ENCODE measurements at places on chromosomes 16 and 17.

DNA sequence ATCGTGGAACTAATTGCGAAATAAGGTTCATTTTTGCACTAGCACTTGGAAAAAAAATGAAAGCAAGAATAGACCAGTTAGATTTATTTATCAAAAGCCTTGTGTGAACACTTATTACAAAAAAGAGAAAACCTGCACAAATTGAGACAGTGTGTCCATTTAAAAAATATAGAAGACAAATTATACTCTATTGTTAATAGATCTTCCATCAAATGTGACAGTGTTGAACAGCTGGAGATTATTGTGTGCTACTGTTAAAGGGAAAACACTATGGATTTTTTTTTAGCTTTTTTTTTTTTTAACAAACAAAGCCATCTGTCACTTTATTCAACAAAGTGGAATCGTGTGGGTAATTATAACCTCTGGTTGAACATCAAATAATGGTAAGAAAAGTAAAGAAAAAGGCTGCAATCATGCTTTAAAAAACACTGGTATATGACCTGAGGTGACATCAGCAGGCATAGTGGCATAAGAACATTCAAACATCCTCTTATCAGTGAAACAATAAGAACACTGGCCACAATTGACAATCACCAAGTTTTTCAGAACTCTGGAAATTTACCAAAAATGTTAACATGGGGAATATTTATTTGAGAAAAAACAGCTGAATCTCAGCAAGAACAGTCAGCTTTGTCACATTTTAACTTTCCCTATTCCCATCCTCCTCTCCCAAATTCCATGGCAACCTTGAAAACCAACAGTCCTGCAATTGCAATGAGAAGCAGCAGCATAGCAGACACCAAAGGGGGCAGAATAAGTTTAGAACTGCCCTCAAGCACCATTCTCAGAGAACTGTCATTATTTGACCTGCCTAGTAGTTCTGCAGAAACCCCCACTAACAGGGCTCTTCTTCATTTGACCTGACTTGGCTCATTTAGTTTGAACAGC lies 442.3 kb upstream of the MON1B start:
- no peak for DNase-seq

- DNase-seq = peak; percentile 27
These were observed 542.6 kb downstream of the TMEM114 start for GRCh38 chr16:8047736-8048135.

DNA sequence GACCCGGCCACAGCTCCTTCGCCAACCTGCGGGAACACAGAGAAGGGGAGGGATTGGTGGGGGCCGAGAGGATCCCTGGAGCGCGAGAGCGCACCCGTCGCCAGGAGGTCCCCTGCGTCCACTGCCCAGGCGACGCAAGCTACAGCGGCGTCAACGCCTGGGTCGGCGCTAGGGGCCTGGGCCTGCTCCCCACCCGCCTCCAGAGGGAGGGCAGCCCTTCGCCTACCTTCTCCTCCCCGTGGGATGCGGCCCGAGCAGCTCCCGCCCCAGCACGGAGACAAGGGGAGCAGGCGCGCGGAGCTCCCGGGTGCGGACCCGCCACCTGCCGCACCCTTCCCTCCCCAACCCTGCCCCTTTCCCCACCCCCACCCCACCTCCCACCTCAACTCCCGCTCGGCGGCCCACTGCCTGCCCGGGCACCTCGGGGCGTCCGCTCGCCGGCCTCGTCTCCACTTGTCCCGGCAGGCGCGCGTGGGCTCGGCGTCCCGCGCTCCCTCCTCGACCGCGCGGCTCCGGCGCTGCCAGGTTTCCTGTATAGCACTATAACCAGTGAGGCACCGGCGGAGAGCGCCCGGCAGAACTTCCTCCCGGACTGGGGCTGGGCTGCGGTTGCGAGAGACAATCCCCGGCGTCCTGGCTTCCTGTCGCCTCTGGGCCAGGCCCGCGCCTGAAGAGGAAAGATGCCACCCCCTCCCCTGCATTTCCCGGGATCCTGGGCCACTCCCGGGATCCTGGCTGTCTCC lies 119.1 kb upstream of the SMURF2 start:
- no peak for DNase-seq

DNA sequence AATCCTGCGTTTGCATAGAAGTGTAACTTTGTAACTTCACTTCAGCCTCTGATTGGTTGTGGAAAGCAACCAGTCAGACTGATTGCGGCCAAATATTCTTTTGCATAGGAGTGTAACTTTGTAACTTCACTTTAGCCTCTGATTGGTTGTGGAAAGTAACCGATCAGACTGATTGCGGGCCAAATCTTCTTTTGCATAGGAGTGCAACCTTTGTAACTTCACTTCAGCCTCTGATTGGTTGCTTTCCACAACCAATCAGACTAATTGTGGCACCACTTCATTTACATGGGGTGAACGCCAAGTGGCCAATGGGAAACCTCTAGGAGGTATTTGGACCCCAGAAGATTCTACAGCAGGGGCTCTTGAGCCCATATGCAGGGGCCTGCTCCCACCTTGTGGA lies 1.8 kb upstream of the TMEM98 start:
- no peak for DNase-seq

DNA sequence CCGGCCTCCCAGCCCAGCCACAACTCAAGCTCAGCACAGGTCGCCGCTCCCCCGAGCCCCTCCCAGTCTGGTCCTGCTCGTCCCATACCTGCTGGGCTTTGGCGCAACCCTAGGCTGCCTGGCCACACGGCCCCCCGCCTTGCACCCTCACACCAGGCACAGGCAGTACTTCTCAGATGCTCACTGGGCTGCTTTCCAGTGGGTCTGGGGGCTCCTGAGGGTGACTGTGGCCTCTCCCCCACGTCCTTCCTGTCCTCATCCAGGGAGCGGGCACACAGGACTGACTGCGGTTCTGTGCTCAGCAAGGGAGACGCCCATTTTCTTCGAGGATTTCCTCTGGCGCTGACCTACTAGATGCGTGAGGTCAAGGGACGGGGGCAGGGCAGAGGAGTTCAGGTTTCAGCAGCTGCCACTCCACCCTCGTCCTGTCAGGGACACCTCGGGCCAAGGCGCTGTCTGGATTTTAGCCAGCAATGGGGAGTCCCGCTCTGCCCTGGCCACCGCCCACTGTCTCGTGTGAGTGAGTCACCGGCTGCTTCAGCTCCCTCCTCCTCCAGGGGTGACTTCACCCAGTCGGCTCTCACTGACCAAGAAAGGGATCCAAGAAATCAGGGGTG lies 115.8 kb downstream of the NPIPB11 start:
- no peak for DNase-seq

GRCh38 chr16:3865241-3865640 lies 15.3 kb downstream of the CREBBP start:
- DNase-seq = no peak

GRCh38 chr16:19879241-19879792 lies 5.3 kb downstream of the GPRC5B start:
- DNase-seq = peak; percentile 62

GRCh38 chr17:76678330-76678729 lies 32.4 kb downstream of the MXRA7 start:
- DNase-seq = no peak

DNA sequence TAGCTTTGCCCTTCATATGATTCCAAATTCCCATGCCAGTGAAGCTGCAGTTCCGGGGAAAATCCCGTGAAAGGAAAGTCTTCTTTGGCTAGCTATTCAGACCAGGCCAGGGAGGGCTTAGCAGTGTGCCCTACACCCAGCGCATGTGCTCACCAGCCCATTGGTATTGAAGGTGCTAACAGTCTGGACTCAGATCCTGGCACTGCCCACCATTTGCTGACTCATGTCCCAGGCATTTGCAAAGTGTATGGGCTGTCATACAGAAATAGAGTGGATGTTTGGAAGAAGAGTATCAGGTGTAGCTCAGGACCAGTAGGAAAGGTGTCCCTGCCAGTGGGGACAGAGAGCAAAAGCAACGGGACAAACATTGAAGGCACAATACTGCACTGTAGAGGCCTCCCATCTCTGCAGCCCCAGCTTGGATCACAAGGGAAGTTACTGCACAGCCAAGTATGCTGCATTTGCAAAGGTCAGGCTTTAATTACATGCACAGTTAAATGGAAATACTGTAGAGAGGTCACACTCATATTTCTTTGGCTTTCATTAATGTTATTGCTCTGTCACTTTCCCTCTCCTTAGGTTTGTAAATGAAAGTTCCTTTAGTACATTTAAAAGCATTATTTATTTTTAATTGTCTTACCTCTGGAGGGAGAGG lies 220.0 kb downstream of the IRX3 start:
- DNase-seq = no peak
